ENCODE measurements at places on chromosomes 6 and 20.

GRCh38 chr20:44733341-44734069, 12.2 kb upstream of the KCNK15 start:
- DNase-seq, result peak; percentile 43

- DNase-seq, result no peak
These were observed 23.9 kb downstream of the RAET1L start for GRCh38 chr6:150001295-150002008.

- no peak for DNase-seq
These were observed 106.4 kb upstream of the PTPN1 start for GRCh38 chr20:50403565-50404418.

DNA sequence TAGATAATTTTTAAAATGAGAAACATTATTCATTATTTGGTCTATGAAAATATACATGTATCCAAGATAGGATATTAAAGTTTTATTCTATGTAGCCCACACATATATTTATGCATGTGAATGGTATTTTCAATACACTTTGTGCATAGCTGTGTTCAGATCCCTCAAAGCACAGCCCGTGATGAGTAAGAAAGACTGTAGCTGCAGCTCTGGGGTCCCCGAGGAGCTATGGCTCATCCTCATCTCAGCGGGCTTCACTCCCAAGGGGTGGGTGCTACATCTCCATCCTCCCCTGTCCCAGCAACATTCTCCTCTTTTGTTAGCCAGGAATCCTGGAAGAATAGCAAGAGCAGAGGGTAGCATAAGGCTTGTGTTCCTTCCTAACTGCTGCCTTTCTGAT, 130.8 kb downstream of the SAMD5 start:
- no peak for DNase-seq

GRCh38 chr6:45880676-45881075, 135.0 kb downstream of the CLIC5 start:
- no peak for DNase-seq

DNA sequence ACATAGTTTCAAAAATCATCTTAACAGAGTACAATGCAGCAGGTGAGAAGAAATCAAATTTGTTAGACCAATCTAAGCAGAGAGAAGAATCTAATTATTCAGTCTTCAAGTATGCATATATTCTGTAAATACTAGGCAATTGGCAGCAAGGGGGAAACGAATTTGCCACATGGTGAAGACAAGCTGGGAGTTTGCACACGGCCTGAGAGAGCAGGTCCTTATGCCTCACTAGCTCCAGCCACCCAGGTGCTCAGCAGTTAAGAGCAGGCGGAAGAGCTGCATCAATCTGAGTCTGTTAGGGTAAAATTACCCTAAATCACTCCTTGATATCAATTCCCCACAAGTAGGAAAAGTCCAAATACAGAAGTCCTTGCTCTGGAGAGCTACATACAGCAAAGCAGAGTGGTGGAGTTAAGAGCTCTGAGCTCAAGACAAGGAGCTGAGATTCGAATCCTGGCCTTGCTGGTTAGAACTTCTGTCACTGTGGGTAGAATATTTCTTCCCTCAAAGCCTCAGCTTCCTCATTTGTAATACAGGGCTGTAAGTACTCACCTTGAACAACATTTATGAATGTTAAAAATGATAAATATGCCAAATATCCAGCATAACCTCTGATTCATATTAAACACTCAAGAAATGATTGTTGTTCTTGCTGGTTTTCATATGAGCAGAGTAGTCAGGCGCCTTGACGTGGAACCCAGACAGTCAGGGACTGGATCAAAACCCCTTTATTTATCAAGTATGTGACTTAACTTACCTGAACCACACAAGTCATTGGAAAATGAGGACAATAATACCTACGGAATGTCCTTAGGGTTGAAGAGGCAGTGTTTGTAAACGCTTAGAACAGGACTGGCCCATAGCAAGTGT, 444.2 kb downstream of the CDH26 start:
- DNase-seq, result no peak

- DNase-seq, result no peak
These were observed 30.9 kb downstream of the STK35 start for GRCh38 chr20:2132461-2132901.
